LHCN-M2 (cell line): ENCODE measurements at places on chromosomes 11 and 22.

DNA sequence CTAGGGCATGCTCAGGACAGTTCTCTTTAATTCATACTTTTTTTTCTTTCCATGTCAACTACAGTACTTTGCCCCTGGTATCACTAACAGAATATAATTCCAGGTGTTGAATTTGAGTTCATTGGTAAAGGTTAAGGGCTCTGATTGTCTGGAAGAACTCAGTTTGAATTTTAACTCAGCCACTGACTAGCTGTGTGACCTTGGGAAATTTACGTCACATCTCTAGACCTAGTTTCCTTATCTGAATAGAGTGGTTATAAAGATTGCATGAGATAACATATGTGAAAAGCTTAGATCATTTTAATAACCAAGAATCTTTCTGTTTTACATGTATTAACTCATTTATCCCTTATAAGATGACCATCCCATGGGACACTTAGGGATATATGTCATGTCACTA lies 15.8 kb upstream of the ZC3H12C start:
- DNase-seq: no peak

GRCh38 chr11:6413791-6414201 lies 5.1 kb downstream of the APBB1 start:
- DNase-seq: no peak

DNA sequence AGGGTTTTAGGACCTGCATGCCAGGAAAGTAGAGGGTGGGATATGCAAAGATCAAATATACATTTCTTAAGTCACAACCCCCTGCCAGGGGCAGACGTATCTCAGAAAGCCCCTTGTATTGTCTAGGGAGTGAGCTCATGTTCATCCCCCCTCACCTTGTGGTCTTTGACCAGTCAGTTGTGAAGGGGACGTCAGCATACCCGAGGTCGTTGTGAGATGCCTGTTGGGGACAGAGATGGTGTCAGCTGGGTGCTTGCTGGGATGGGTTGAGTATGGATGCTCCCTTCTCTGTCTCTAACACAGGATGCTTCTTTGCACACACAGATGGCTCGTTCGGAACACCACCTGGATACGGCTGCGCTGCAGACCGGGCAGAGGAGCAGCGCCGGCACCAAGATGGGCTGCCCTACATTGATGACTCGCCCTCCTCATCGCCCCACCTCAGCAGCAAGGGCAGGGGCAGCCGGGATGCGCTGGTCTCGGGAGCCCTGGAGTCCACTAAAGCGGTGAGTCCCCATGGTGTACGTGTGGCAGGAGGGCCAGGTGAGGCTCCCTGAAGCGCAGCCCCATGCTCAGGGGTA lies 73.3 kb downstream of the BCR start:
- no peak for DNase-seq

DNA sequence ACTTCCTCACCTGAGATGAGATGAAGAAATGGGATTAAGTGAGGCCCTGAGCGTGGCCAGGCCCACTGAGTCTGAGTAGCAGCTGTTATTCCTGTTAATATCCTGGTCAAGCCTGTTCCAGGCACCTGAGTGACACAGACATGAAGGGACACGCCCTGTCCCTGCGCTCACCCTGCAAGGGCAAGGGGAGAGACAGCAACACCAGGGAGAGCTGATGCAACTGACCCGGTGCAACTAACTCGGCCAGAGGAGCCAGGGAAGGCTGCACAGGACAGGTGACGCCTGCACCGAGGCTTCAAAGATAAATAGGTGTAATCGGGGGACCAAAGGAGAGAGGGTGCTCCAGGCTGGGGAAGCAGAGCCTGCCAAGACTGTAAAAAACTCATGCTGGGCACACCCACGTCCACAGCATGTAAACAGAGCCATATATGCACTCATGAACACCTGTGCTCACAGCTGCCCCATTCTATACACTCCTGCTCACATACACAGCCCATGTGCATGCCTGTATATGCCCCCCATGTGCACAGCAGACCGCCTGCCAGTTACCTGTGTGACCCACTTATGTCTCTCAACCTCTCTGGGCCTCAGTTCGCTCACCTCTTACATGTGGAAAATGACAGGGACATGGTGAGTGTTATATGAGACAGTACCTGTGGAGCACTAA lies 22.8 kb upstream of the GCAT start:
- DNase-seq: no peak

DNA sequence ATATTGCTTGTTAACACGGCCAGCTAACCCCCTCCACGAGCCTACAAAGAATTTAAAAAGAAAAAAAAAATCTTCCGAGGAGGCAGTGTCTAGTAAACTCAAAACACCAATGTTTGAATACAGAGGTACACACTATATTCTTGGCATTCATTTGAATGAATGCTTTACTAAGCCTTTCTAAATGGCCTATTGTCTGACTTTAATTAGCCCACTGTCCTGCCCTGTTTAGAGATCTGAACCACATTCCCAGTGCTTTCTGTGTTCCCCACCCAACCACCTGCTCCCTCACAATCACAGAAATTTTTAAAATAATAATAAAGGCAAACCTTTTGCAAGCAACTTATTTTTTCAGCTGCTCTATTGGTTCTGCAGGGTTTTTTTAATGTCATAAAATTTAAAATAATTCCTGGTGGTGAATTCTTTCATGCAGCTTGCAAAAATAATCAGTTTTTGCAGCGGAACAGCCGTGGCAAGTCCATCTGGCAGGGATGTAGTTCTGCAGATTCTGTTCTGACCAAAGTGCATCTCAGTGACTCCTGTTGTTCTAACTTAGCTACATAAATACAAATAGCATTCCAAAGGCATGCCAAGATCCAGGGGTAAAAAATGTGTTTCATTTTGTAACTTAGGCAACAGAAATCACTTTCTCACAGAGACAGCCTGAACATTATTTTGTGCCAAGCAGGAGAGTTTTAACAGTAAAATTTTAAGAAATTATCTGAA lies 23.8 kb downstream of the POU2AF2 start:
- DNase-seq: peak; percentile 64

DNA sequence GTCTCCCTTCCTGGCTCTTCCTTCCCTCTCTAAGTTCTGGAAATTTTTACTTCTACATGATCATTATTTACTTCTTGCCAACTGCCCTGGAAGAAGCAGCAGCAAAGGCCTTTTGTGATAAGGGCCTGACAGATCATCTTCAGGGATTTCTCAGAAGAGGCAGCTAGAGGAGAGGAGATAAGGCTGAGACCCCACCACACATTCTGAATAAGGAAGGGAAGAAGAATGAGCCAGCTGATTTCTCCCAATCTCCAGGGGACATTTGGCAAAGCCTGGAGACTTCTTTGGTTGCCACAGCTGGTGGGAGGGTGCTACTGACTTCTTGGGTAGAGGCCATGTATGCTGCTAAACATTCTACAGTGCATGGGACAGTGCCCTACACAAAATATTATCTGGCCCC lies 122.4 kb upstream of the OR9Q1 start:
- DNase-seq: no peak

GRCh38 chr11:12091956-12092558 lies 18.3 kb upstream of the MICAL2 start:
- no peak for DNase-seq

GRCh38 chr22:19687561-19688300 lies 26.6 kb upstream of the SEPTIN5 start:
- no peak for DNase-seq

DNA sequence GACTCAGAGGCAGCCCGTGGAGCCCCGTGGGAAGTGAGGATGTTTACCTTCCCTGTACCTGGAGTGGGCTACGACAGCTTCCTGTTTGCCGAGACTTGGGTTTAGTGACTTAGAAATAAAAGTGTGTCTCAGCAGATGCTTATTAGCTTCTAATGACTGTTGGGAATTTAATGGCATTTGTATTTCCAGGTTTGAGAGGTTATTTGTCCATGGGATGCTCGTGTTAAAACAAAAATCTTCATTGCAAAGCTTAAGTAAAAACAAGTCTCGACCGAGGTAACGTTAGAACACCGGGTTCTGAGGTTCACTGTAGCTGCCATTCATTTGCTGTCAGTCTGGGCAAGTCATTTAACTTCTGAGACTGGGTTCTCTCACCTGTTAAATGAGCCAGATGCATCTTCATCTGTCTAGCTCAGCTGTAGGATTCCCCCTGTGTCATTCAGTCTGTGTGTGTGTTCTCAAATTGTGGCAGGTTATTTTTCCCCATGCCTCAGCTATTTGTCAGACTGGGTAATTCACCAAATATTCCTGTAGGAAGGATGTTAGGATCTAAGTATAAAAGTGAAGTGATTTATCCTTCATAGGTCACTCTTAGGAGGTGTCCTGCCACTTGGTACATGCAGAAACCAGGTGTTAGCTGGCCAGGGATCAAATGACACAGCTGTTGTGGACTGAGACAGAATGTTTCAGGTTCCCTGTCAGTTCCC lies 791 bp downstream of the EI24 start:
- peak; percentile 22 for DNase-seq

DNA sequence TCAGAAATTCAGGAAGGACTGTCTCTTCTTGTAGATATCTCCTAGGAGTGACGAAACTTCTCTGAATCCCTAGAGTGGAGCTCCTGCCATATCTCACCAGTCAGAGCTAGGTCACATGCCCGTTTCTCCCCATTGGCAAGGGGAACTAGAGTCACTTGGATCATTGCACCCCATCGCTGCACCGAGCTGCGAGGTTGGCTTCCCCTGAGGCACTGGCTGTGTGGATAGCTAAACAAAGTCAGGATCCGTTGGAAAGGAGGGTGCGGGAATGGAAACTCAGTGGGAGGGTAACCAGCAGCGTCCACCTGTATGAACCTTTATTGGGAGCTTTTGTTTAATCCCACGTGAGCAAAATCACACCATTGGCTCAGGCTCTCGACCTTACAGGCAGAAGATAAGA lies 283.8 kb downstream of the BRD1 start:
- DNase-seq: no peak

DNA sequence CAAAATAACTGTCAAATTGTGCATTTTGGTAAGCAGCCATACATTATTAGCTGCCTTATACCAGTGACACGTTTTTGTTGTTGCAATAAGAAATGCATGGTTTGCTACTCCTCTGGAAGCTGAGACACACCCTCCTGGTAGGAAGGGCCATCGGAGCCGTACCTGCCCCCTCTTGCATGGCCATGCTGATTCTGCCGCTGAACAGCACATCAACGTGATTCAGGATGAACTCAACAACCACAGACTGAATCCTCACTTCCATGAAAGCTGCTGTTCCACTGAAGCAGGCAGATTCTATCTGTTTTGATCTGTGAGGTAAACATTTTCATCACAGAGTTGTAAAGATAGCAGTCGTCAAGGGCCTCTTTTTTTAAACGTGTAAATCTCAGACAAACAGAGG lies 38.6 kb upstream of the TP53AIP1 start:
- no peak for DNase-seq

- no peak for DNase-seq
Measured at GRCh38 chr22:18905540-18906409, at the start of gene DGCR6. Gene DGCR6, plus strand, starts transcription at chr22:18906320. Its CDS starts 55 bp downstream, at chr22:18906375.

GRCh38 chr11:19493446-19494213 lies 219.0 kb upstream of the NAV2 start:
- DNase-seq: peak; percentile 34

GRCh38 chr11:104329078-104329665 lies 165.2 kb upstream of the PDGFD start:
- no peak for DNase-seq

GRCh38 chr22:46058091-46058420 lies 81.1 kb upstream of the WNT7B start:
- DNase-seq: peak; percentile 96

DNA sequence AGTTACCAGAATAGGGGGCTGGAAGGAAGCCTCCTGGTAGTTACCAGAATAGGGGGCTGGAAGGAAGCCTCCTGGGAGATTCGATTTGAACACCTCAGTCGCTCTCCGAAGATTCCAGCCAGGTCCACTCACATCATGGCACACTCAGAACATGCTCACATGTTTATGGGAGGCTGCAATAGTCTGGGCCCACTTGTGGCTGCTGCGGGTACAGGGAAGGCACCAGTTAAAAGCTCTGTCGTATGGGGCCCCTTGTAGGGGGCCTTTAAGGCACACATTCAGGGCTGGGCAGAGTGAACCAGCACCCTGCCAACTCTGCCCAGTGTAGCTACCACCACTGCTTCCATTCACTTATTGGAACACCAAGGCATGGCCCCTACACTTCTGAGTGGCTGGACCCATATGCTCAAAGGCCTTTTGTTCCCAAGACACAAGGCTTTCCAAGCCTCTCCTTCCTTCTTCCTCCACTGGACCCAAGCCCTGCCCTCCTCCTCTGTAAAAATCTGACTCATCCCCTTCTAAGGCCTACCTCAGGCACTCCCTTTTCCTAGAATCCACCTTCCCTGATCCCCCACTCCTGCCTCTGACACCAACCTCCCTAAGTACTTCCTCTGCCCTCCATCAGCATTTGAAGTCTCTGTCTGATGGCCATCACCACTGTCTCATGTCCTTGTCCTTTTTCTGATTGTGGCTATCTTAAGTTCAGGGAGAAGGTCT lies 28.0 kb downstream of the USP35 start:
- no peak for DNase-seq

GRCh38 chr11:71477641-71478527 lies 24.9 kb downstream of the NADSYN1 start:
- no peak for DNase-seq

- no peak for DNase-seq
Measured at GRCh38 chr11:35223371-35223796, 84.4 kb downstream of the CD44 start.

- DNase-seq: no peak
Measured at GRCh38 chr11:2143799-2144543, 4.8 kb upstream of the IGF2 start.

DNA sequence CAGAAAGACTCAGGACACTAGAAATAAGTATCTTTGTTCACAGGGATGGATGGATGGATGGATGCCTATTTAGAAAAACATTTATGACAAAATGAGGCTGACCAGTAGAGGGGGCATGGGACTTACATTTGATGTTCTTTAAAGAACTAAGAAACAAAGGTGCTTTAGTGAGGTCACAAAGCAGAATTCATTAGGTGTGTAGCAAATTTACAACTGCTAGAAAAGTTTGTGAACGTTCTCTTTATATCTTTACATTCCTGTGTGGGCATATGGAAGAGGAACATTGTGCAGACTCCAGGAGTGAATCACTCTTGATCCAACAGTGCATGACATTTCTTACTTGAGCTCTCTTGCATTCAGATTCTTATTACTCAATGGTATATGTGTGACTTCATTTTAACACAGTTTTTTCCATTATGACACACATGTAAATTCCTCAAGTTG lies 15.8 kb upstream of the SIK2 start:
- DNase-seq: peak; percentile 46

DNA sequence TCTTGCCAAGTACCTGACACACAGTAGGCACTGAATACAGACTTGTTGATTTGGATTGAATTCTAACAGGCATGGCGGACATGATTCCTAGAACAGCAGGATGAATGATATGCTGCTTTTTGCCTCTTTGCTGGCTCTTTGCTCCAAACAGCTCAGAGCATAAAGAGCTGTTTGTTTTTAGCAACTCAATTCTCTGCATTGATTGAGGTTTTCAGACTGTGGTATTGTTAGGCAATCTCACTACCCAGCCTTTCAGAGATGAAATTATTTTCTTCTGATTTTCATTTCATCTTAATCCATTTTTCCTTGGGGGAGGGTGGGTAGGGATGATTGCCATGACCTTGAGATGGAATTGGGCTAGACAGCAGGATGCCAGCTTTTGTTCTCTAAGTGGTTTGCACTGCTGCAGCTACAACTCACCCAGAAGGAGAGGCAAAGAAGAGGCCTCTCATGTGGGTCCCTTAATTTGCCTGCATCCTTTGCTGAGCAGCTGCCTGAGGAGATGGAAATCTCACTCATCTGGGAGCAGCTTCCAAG lies 20.5 kb downstream of the COA4 start:
- DNase-seq: no peak
